ENCODE measurements at places on chromosomes 1 and 21.

GRCh38 chr1:246814890-246815289 is 90.7 kb downstream of the SCCPDH start:
- no peak for DNase-seq

DNA sequence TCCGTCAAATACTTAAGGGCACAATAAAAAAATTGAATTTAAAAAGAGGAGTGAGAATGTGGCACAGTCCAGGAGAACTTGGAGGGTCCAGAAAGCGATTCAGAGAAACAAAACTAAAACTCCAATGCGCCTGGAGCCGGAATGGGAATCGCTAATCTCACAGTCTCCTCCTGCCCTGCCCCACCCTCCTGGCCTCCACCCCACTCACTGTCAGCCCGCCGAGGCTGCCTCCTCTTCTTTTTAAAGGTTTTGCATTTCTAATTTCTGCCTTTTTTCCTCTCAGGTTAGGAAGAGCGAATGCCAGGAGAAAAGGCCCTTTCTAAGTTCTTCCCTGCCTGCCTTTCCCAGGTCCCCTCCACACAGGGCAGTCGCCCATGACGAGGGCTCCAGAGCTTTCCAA is 135.3 kb downstream of the ZBTB18 start:
- no peak for DNase-seq

GRCh38 chr21:36297938-36298572 is 21.9 kb upstream of the MORC3 start:
- peak; percentile 10 for DNase-seq

GRCh38 chr1:77412820-77413530 is 131.2 kb downstream of the AK5 start:
- no peak for DNase-seq

- DNase-seq = no peak
These were observed 862.7 kb downstream of the NCAM2 start for GRCh38 chr21:21860888-21861287.

Data from thyroid gland (tissue), 4 donors.